ENCODE measurements at places on chromosomes 2 and 18. TPM values are rescaled to one million over a fixed set of nuclear protein-coding genes. Genes with fewer than 3 reads are reported as not detected.

FBLN7 gene
- 3.5 TPM for total RNA-seq

KCNJ3 gene
- total RNA-seq: 46.5 TPM

CAPN13 gene
- not detected for total RNA-seq

DNER gene
- total RNA-seq: 28.4 TPM

SLC39A6 gene
- 20.0 TPM for total RNA-seq

IL36B gene
- total RNA-seq: not detected

EIF4E2 gene
- total RNA-seq: 23.4 TPM

NABP1 gene
- 2.2 TPM for total RNA-seq

TIA1 gene
- 28.9 TPM for total RNA-seq

ESPNL gene
- total RNA-seq: 2.0 TPM

ALPP gene
- total RNA-seq: not detected

PROKR1 gene
- total RNA-seq: not detected

NPC1 gene
- 26.4 TPM for total RNA-seq

RNF152 gene
- 11.3 TPM for total RNA-seq

ANTXR1 gene
- total RNA-seq: 27.3 TPM

CCL20 gene
- total RNA-seq: not detected

REG1B gene
- total RNA-seq: not detected

NYAP2 gene
- total RNA-seq: not detected

VIL1 gene
- not detected for total RNA-seq

TMEM178A gene
- 2.9 TPM for total RNA-seq

PIEZO2 gene
- 3.0 TPM for total RNA-seq

ERCC3 gene
- 13.9 TPM for total RNA-seq

LIMS3 gene
- total RNA-seq: 4.4 TPM

ICOS gene
- total RNA-seq: not detected

SIX3 gene
- not detected for total RNA-seq

TFPI gene
- 43.6 TPM for total RNA-seq

LYPD6 gene
- total RNA-seq: 0.63 TPM

TEX44 gene
- total RNA-seq: not detected

CFAP221 gene
- 1.1 TPM for total RNA-seq

SLC4A3 gene
- 502 TPM for total RNA-seq

NGEF gene
- 1.4 TPM for total RNA-seq

CNTNAP5 gene
- total RNA-seq: not detected

NEU2 gene
- total RNA-seq: not detected

LONRF2 gene
- total RNA-seq: 18.9 TPM

GLI2 gene
- total RNA-seq: 3.5 TPM

CNNM4 gene
- 22.2 TPM for total RNA-seq

LRATD1 gene
- 10.5 TPM for total RNA-seq

SPC25 gene
- total RNA-seq: 1.9 TPM

SLC9A2 gene
- 0.22 TPM for total RNA-seq

SMCHD1 gene
- total RNA-seq: 34.0 TPM

AKAIN1 gene
- total RNA-seq: not detected

MYL12A gene
- 5,712 TPM for total RNA-seq

ST8SIA5 gene
- total RNA-seq: 6.7 TPM

Data from right atrium auricular region (tissue), 2 donors.